ENCODE measurements at places on chromosomes 3 and 15.

- peak; percentile 75 for DNase-seq
Measured at GRCh38 chr15:70269991-70270751, 172.5 kb upstream of the TLE3 start.

DNA sequence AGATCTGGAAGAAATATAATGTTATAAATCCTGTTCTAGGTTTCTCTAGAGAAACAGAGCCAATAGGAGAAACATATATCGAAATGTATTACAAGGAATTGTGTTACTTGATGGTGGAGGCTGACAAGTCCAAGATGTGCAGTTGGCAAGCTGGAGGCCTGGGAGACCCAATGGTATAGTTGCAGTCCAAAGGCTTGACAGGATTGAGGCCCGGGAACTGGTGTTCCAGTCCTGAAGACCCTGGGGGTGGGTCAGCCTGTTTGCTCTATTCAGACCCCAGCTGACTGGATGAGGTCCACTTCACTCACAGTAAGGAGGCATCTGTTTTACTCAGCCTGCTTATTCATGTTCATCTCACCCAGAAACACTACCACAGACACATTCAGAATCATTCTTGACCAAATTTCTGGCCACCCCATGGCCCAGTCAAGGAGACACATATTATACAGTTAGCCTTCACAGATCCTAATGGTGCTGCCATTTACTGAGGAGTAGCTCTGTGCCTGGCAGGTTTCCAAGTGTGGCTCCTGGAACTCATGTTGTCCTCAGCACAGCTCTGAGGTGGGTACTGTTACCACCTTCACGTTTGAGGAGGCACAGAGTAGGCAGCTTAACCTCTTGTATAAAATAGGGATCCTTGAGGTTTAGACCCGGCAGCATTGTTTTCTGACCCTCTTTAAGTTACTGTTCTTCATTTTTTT is 3.7 kb downstream of the TRAK1 start:
- no peak for DNase-seq

- DNase-seq = peak; percentile 99
Measured at GRCh38 chr3:43621656-43622432, at the start of gene ANO10. Gene ANO10 (minus strand): TSS chr3:43622011. CDS start chr3:43605852, 16,159 bp downstream.

DNA sequence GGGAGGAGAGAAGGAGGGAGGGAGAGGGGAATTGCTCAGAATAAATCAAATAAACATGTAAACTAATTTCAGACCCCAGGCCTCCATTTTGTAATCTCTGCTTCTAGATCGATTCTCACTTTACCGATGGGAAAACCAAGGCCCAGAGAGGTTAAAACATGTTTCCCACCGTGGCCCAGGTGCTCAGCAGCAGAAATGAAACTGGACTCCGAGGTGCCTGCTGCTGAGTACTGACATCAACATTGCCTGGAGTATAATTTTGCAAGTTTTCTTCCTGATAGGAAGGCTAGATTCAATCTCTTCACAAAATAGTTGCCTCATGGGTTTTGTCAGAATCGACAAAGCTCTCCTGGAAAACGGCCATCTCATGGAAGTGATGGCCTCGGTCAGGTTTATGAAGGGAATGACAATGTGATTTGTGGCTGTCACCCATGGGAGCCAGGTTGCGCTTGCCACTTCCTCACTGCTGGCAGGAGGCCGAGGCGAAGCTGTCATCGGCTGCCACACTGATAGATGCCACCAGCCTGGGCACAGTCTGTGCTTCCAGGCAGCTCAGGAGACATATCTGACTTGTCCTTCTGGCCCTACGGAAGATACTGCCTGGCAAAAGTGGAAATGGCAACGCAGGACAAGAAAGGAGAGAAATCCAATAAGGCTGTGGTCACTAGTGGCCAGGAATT is 133.1 kb upstream of the LRRN1 start:
- no peak for DNase-seq

DNA sequence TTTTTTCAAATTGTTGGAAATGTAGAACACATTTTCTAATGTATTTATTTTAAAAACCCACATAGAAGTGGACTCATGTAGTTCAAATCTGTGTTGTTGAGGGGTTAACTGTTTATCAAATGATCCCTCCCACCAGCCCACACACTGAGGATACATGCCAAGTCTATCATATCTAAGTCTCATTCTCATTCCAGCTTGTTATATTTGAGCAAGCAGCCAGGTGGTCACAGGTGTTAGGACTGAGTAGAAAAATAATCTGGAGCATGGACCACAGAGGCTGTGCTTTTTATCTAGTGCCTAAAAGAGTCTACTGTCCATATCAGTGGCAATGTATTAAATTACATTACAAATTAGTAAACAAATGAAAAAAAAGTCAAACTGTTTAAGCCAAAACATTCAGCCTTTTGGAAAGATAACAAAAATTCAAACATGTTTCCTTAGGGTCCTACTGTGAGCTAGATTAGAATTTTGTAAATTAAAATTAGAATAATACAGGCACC is 20.7 kb upstream of the SPESP1 start:
- no peak for DNase-seq

DNA sequence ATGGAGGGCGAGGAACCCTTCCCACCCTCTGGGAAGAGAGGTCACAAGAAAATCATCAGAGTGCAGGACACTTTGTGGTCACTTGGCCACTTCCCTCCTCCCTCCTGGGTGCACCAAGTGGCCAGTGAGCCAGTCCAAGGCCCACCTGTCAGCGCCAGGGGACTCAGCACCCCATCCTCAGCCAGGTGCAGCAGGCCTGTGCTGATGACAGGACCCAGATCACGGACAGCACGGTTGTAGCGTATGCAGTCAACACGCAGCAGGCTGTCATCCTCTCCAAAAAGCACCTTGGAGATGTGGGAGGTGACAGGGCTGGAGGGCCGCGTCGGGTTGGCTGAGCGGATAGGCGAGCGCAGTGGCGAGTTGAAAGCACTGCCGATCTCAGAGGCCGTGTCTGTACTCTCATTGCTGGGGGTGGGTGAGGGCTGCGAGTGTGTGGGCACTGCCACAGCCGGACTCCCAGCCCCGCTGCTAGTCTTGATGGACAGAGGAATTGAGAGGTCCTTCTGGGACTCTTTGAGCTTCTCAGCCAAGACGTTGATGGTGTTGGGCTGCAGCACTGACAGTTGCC is 41.5 kb downstream of the SEMA3G start:
- DNase-seq = no peak

DNA sequence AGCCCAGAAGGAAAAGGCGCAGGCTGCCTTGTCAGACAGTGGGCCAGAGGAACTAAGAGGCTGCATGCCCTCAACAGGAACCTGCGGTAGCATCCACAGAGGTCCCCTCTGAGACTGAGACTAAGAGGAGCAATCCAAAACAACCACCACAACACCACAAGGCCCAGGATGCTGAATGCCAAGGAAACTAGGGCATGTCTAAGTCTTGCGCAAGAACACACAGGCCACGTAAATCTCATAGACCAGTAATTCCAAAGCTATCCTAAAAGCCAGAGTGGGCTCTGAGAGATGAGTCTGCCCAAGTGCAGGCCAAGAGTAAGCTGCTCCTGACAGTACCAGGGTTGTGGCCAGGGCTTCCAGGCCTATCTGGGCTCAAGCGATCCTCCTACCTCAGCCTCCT is 12.9 kb downstream of the MON1A start:
- DNase-seq = peak; percentile 52

DNA sequence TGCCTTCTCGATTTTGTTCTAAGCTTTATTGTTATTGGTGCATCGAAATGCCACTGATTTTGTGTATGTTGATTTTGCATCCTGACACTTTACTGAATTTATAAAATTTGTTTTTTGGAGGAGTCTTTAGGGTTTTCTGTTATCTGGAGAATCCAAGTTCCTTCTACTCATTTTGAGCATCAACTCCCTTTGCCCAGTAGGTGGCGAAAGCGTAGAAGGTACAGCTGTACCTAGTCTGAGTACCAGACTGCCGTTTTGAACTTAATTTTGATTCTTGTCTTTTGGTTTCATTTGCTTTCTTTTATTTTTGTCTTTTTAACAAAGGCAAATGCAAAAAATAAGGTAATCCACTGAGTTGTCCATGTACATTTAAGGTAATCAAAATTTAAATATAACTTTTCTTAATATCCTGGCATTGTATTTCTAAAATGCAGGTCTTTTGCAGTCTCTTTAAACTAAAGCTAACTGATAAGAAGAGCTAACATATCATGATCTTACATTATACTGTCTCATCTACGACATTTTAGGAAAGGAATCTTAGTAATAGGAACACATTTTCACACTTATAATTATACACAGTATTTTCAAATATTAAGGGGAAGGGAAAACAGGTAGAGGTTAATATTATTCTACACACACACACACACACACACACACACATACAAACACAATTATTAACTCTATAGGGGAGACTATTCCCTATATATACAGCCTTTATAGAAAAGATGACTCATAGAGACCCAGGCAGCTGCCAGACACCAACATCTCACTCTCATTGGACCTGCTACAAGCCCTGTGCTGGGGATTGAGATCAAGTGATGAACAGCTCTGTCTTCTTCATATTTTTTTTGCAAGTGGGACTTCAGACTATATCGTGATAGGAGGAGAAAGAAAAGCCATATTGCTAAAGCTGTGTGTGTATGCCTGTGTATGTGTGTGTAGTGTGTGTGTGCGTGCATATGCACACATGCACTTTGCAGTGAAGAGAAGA is 71.8 kb downstream of the SYNPR start:
- peak; percentile 77 for DNase-seq

- no peak for DNase-seq
Measured at GRCh38 chr3:189014526-189014925, 157.2 kb upstream of the TPRG1 start.

- no peak for DNase-seq
Measured at GRCh38 chr3:179091113-179091512, 19.5 kb upstream of the ZMAT3 start.

- no peak for DNase-seq
Measured at GRCh38 chr3:160134454-160134853, 90.8 kb upstream of the C3orf80 start.

GRCh38 chr15:69394556-69395282 is 19.4 kb upstream of the KIF23 start:
- DNase-seq = peak; percentile 78

- peak; percentile 93 for DNase-seq
Measured at GRCh38 chr3:5022966-5023776, 43.9 kb downstream of the BHLHE40 start.

DNA sequence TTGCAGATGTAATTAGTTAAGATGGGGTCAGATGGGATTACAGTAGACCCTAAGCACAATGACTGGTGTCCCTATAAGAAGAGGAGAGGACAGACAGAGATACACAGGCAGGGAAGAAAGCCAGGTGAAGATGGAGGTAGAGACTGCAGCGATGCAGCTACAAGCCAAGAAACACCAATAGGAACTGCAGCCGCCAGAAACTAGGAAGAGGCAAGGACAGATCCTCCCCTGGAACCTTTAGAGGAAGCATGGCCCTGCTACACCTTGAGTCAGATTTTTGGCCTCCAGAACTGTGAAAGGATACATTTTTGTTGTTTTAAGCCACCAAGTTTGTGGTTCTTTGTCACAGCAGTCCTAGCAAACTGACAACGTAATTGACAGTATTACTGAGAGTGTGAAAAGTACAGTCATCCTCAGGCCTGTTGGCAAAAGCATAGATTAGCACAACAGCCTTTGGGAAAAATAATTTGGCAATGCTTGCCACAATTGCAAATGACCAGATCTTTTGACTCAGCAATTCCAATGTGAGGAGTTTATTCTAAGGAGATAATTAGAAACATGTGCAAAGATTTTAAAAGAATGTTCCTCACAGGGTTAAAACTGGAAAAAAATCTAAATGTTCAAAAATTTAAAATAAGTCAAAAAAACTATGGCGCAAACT is 82.6 kb upstream of the TJP1 start:
- DNase-seq = no peak

Measured in cardiac fibroblast (primary cell).